ENCODE measurements at places on chromosomes 2 and 18.

GRCh38 chr2:112821142-112821541 is 15.4 kb downstream of the IL1B start:
- no peak for DNase-seq

DNA sequence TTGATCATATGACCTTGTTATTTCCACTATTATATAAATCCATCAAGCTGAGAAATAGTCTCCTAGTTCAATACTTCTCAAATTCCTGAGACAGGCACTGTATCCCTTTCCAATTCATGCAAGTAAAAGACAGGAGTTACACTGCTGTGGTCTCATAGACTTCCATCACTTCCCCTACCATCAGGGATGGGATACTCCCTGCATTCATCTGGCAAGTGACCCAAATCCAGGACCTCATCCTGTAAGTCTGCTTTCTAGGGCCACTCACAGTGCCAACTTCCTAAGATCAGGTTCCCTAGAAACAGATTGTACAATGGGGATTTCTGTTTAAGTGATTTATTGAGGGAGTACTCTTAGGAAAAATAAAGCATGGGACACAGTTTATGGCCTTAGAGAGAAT is 424.0 kb upstream of the CDH7 start:
- no peak for DNase-seq

DNA sequence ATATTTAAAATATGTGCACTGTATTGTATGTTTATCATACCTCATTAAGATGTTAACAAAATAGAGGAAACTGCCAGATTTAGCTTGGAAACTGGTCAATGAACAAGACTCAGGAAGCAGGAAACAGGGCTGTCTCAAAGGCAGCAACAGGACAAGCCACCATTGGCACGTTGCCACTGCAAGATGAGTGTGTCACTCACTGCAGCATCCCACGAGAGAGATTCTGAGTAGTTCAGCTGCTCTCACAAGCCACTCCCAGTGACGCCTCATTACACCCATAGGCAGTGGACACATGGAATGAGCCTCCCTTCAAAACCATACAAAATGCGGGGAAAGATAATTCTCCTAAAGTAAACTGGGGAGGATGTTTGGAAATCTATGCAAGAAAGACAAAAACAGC is 181.9 kb upstream of the DLGAP1 start:
- DNase-seq = no peak

DNA sequence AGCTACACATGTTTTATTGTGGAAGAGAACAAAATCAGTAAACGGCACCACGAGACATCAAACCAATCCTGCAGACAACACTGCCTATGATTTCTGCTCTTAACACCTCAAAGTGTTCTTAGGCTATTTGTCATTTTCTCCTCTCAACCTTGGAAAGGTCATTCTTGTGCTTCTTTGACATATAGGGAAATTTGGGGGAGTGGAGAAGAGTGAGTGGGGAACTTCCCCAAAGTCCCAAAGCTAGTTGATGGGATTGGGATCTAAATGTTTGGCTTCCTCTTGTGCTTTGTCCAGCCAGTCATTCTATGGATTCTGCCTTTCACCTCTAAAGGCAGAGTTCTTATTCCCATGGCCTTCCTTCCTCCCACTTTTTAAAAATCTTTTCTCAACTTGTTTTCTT is 5.8 kb upstream of the MRO start:
- no peak for DNase-seq

- no peak for DNase-seq
Observed at GRCh38 chr18:64245126-64245861, 96.4 kb upstream of the LINC00305 start.

Measured in NCI-H1092 (cell line).